Lung (tissue), 17 donors: ENCODE measurements at places on chromosomes 3 and 15. TPM values are rescaled to one million over a fixed set of nuclear protein-coding genes. Genes with fewer than 3 reads are reported as not detected.

Gene THPO
- total RNA-seq, result 0.17 TPM

Gene SLCO2A1
- total RNA-seq, result 131 TPM

Gene GRK7
- total RNA-seq, result 0.12 TPM

Gene SERPINI1
- total RNA-seq, result 5.4 TPM

Gene CPN2
- not detected for total RNA-seq

Gene MGLL
- total RNA-seq, result 67.0 TPM

Gene LXN
- 103 TPM for total RNA-seq

Gene HIGD1A
- total RNA-seq, result 94.6 TPM

Gene CHRNA3
- 0.06 TPM for total RNA-seq

Gene POMGNT2
- total RNA-seq, result 15.7 TPM

Gene GBE1
- 33.9 TPM for total RNA-seq

Gene GOLGA8G
- total RNA-seq, result not detected

Gene NR2E3
- total RNA-seq, result 0.80 TPM
